LNCaP clone FGC (cell line): ENCODE measurements at places on chromosomes 11 and 22.

GRCh38 chr22:21707677-21708076 is 27.9 kb downstream of the YPEL1 start:
- DNase-seq = peak; percentile 92

- DNase-seq = no peak
Measured at GRCh38 chr11:123628936-123629683, 25.3 kb downstream of the SCN3B start.

GRCh38 chr11:78845496-78845895 is 270.8 kb upstream of the NARS2 start:
- DNase-seq = no peak

DNA sequence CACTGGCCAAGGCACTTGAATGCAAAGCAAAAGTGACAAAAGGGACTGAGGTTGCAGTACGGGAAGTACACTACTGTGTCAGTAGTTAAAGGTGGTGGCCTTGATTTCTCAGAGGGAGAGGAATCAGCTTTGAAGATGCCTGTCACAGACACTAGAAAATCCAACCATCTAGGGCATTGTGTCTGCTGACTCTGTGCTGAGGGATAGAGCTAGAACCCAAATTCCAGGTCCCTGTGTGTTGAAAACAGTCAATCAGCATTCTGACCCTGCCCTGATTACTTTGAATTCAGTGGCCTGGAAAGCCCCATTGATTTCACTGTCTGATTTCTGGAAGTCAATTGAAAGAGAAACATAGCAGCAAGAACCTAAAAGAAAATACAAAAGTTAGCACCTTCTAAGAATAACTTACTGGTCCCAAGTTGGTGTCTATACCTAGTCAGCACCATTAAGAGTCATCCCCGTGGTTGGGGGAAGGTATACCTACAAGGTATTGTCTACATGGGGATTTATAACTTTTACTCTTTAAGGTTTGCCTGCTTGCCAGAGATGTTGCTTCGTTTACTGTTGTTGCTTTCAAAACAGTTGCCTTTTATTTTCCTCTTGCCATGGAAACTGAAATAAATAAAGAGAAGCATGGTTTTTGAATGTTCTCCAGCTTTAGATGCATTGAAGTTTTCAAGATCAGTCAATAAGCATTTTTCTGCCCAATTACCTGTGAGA is 97.3 kb downstream of the PDHX start:
- no peak for DNase-seq

GRCh38 chr22:38106814-38107578 is 3.5 kb downstream of the BAIAP2L2 start:
- DNase-seq = no peak

GRCh38 chr11:85889108-85889507 is 33.9 kb downstream of the CCDC83 start:
- DNase-seq = no peak

DNA sequence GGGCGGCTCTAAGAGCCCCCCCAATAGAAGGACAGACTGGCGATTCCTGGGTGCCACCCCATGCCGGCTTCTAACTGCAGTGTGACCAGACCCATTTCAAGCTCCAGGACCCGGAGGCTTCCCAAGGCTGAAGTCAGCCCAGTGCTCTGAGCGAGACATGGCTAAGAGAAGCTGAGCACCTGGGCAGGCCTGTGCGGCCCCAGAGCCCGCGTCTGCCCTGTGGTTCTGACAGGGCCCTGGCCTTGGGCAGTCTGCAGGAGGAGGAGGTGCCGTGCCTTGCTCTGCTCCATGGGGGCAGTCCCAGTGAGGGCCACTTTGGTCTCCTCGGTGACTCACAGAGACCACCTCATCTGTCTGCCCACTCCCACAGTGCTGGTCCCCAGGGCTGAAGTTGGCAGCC is 1314.2 kb downstream of the BRD1 start:
- no peak for DNase-seq

DNA sequence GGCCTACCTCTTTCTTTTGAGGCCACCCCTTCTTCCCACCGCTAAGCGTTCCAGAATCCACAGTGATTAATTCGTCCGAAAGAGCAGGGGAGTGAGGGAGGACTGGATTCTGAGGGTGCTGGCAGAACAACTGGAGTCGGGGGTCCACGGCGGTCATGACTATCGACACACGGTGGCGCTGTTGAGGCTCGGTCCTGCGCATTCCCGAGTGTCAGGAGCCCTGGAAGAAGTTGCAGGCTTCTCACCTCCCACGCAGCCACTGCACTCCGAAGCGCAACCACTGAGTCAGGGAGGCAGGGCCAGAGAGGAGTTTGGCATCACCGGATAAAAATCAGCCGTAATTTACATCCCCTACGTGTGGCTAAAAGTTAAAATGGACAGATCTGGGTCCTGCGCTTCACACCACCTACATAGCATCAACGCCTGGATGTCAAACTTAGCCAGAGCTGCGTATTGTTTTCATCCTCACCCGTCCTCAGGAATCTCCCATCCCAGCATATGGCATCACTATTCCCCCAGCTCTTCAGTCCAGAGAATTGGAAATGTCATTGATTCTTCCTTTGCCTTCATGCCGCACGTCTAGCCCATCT is 10.7 kb upstream of the CTSF start:
- DNase-seq = no peak

- no peak for DNase-seq
Measured at GRCh38 chr22:23537416-23537815, 42.7 kb downstream of the IGLL1 start.

- DNase-seq = no peak
Measured at GRCh38 chr11:88297863-88298262, 39.7 kb downstream of the CTSC start.

- no peak for DNase-seq
Measured at GRCh38 chr11:78657968-78658839, 83.5 kb upstream of the NARS2 start.

DNA sequence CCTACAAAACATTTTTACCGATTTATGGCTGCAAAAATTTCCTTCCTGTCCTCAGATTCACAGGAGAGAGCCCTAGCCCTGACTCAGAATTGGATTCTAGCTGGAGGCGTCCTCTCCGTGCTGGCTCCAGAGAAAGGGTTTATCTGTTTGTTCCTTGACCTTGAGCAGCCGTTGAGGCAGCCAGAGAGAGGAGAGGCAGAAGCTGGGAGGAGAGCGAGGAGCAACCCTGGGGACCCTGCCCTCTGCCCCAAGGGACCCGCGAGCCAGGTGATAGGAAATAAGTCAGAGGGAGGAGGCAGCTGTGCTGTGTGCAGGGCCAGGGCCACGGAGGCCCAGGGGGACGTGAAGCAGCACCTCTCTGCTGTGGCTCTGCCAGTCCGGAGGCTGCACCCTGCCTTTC is 75.6 kb downstream of the IGLL1 start:
- no peak for DNase-seq

DNA sequence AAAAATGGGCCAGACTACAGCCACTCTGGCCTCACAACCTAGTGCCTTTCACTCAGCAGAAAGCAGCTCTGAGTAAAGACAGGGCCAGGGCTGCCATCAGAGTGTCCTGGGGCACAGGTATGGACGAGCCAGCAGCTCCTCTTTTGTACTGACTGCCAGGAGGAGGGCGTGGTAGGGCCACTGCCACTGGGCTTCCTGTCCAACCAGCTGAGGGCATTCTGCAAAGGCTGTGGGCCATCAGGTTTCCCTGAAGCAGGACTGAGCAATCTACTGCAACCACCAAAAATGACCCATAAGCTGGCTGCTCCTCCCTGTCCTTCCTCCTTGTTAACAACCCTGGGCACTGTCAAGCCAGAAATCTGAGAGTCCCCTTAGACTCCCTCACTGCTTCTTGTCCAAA is 33.1 kb downstream of the ASCC2 start:
- DNase-seq = no peak

- DNase-seq = no peak
Measured at GRCh38 chr22:20160041-20160440, 9.2 kb upstream of the CCDC188 start.
